ENCODE measurements at places on chromosomes 7 and 10.

DNA sequence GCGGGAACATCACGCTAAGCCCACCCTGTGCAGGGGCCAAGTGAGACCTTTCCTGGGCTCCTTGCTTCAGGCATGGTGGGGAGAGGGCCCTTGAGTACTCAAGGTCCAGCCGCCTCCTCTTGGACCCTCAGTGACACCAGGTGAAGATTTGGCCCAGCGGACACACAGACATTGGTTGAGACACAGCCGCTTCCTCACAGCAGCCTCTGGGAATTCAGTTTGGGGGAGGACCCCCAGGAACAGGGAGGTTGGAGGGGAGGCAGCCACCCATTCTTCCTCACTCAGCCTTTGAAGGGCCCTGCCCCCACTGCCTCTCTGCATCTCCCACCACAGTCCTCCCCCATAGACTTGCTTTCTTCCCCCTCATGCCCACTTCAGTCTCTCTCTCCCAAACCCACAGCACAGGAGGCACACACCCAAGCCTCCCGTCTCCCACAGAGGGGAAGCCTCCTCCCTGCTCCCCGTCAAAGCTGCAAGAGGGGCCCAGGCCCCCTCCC, 31.9 kb downstream of the ANXA8 start:
- no peak for DNase-seq

DNA sequence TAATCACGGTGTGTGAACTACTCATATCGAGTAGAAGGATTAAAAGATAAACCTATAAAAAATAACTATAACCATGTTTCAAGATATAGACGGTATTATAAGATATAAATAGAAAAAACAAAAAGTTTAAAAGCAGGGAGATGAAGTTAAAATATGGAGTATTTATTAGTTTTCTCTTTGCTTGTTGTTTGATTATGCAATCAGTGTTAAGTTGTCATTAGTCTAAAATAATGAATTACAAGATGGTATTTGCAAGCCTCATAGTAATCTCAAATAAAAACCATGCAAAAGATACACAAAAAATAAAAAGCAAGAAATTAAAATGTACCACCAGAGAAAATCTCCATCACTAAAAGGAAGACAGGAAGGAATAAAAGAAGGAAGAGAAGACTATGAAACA, 83.3 kb downstream of the TES start:
- no peak for DNase-seq

- DNase-seq, result no peak
Observed at GRCh38 chr10:132793871-132794849, 8.2 kb upstream of the NKX6-2 start.

DNA sequence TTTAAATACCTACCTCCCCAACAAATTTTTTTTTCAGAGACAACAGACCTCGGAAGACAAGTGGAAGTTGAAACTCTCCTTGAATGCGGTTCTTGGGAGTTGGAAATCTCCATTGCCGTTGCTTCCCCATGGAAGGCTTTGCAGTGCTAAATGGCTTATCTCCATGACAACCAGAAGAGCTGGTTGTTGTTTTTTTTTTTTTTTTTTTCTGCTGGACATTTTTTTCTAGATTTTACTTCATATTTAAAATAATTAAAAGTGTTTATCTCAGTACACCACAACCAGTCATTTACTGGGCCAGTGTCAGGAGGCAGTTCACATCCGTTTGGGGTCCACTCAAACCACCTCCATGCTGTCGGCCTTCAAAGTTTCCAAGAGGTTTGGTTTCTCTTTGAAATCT, 348.5 kb upstream of the PRKCQ start:
- no peak for DNase-seq
